ENCODE measurements at places on chromosomes 11 and 22. TPM values are rescaled to one million over a fixed set of nuclear protein-coding genes. Genes with fewer than 3 reads are reported as not detected.

DNA sequence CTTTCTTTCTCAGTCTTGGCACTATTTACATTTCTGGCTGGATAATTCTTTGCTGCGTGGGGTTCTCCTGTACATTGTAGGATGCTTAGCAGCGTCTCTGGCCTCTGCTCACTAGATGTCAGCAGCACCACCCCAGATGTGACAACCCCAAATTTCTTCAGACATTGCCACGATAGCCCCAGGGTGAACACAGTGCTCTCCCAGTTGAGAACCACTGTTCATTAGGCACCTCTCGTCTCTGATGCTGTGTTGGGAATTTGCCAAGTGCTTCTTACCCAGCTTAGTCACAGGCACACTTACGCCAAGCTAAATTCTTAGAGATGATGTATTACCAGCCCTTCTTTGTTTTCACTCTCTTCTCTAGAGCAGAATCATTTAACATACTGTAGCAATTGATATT is 9.4 kb downstream of the TRIM6 start:
- no peak for DNase-seq

DNA sequence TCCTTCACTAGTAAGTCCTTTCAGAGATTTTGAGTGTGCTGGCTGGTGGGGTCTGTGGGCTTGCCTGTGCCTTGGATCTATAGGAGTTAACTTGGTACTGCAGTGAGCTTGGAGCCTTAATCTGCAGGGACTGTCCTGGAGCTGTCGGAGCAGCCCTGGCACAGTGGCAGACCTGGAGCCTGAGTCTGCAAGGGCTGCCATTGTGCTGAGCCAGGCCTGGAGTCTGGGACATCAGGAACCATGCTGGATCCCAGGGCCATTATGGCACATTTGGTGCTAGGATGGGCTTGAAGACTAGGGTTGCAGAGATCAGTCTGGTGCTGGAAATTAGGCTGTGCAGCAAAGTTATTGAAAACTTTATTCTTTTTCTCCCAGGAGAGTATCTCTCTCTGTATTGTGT is 665.4 kb downstream of the METTL15 start:
- DNase-seq: no peak

The RIMBP3C gene
- 0.08 TPM for total RNA-seq

DNA sequence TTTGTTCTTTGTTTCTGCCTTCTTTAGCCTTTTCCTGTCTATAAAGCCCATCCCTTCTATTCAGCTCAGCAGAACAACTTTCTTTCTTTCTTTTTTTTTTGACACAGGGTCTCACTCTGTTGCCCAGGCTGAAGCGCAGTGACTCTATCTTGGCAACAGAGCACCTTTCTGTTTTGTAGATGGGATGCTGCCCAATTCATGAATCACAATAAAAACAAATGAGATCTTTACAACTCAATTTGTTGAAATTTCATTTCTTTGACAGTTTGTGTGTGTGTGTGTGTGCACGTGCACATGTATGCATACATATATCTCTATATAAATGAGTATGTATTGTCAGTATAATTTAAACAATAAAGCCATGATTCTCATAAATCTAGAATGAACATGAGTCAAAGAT is 25.5 kb downstream of the TSPAN18 start:
- DNase-seq: no peak

GRCh38 chr22:25485626-25486545 is 78.6 kb upstream of the GRK3 start:
- DNase-seq: no peak

DNA sequence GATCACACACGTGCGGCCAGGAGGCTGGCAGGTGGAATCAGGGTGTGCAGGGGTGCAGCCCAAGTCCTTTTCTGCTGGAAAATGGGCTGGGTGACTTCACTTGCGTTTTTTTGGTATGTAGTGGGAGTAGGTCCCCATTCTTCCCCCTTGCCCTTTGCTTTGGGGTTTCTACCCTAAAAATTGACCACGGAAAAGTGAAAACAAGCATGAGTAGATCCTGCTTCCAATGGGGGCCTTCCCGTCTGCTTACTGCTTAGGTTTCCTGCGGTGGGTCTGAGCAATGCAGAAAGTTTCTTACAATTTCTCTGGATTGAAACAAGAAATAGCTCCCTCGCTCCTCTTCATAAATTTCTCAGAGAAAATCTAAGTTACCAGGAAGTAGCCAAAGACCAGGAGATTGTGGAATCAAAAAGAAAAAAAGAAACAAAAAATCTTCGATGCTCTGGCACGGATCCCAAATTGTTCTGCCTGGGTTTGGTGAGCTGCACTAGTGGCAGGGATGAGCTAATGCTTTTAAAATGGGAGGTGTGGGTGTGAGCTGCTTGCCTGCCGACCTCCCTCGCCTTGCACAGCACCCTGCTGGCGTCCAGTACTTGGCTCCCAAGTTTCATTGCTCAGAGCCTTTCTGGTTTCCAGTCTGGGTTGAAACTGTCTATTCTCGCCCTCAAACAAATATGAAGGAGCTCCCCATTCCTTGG is 2.4 kb downstream of the TIMP3 start:
- no peak for DNase-seq

DNA sequence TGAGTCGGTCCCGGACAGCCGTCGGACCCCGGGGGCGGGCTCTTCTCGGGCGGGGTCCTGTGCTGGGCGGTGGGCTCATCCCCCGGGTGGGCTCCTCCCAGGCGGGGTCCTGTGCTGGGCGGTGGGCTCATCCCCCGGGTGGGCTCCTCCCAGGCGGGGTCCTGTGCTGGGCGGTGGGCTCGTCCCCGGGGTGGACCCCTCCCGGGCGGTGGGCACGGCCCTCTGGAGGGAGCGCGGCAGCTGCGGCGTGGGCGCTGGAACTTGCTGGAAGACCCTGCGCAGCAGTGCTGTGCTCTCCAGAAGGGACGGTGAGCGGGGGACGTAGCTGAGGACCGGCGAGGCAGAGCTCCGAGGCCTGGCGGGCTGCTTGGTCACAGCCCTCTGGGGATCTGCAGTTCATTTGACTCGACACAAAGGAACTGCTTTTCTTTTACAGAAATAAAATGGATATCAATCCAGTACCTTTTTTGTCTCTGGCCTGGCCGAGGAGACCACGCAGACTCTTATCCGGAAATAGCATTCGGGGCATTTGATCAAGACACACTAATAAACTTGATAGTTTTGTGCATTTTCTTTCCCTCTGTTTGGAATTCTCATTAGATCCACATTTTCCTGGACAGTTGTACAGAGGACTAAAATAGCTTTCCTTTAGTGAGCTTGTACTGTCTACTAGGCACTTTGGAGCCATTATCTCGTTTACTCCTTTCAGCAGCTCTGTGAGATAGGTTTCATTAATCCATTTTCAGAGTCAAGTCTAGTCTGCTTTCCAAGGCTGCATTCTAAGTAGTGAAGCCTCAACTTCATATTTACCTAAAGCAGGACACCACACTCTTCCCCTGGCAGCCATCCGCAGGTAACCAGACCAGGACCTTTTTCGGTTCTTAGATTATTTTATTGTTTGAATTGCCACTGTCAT is 812 bp downstream of the JAM3 start:
- no peak for DNase-seq

The CACNA1I gene
- total RNA-seq: 0.03 TPM

The HBB gene
- total RNA-seq: 1,223 TPM

The FAM227A gene
- 0.46 TPM for total RNA-seq

- DNase-seq: no peak
Measured at GRCh38 chr11:132055296-132055695, 684.9 kb downstream of the NTM start.

The PGM2L1 gene
- total RNA-seq: 1.8 TPM

DNA sequence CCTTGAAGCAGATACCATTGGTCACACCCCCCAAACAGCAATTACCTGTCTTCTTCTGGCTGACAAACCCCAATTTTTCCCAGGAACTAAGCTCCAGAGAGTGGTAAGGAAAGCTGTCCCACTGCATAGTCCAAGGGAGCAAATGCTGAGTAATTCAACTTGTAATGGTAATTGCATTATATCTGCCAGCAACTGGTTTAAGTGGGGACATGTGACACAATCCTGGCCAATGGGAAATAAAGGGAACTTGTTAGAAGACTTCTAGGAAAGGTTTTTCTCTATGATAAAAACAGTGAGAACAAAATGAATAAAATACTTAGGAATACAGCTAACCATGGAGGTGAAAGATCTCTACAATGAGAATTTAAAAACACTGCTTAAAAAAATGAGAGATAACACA is 9.5 kb upstream of the ISX start:
- DNase-seq: no peak

GRCh38 chr11:66992041-66992440 is 16.9 kb downstream of the C11orf86 start:
- no peak for DNase-seq

GRCh38 chr11:45881708-45882368 is 3.6 kb upstream of the MAPK8IP1 start:
- DNase-seq: no peak

All from cardiac septum (tissue), 1 donor.